AG20443 (cell line): ENCODE measurements at places on chromosomes 2 and 18.

GRCh38 chr18:33946336-33946735 lies 278.4 kb downstream of the NOL4 start:
- no peak for DNase-seq

DNA sequence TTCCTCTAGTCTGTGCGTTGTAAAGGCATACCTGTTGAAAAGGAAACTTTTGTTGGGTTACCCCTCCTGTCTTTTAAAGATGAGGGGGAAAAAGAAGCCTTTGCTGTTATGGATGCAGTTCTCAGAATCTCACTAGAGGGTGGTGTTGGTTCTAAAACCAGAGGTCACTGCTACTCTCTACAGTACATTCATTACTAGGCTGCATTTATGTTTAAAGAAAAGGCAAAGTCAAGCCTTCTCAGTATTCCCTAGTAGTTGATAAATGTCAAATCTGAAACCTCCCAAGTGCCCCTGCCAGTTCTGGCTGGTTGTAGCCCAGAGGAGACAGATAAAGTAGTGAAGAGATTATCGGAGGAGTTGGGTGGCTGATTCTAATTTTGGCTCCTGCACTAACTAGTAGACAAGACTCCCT lies 1.4 kb upstream of the PLCL1 start:
- peak; percentile 67 for DNase-seq

DNA sequence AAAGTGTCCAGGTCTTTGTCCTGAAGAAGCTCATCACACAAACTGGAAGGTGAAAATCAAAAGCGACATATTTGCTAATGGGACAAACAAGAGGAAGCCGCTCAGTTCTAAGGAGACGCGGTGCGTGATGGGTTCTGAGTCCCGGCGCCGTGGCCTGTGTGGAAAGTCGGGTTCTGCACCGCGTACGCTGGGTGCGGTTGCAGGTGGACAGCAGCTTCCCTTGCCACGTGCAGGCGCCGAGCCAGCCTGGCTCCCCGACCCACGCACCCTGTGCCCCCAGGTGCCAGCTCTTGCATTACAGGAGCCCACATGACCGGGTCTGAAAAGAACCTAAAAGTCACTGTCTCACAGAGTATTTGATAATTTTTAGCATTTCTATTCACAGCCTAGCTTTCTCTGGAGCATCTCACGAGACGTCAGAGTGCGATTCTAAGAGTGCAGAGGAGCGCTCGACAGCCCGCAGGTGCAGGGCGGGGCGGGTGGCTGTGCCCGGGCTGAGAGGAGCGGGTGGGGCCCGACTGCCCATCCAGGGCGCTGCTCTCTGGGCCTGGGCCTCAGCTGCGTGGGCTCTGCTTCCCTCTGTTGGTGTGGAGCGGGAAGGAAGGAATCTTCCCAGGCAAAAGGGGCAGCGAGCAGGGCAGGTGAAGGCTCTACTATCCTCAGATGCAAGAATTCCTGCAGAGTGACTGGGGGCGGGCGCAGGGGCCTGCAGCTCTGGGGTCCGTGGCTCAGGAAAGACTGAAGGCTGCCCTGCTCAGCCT lies 39.4 kb downstream of the MYT1L start:
- peak; percentile 62 for DNase-seq

DNA sequence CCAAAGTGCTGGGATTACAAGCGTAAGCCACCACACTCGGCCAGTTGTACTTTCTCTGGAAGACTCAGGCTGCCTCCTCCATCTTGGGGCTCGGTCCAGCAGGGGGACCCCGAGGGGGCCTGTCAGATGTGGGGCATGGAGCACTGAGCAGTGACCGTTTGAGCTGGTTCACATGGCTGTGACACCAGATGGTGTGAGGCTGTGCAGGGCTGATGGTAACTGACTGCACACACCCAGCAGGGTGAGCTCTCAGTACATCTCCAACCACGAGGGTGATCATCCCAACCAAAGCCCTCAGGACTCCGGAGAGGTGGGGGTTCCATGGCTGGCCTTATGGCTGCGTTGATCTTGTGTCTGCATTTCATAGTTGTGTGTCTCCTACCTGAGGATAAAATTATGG lies 63.4 kb downstream of the FAM168B start:
- no peak for DNase-seq

GRCh38 chr2:101790416-101790815 lies 92.9 kb downstream of the MAP4K4 start:
- DNase-seq: no peak

DNA sequence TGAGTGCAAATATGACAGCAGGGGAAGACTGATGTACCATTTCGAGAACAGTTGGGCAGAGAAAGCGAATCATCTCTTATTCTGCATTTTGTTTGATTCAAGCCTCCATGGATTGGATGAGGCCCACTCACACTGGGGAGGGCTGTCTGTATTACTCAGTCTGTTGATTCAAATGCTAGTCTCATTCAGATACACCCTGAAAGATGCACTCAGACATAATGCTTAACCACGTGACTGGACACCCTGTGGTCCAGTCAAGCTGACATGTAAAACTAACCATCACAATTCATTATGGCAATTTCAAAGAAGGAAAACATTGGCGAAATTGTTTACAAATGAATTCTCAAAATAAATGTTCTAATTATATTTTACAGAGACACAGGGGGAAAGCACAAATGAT lies 1210.2 kb downstream of the DPP10 start:
- DNase-seq: no peak
